ENCODE measurements at places on chromosomes 3 and 15.

GRCh38 chr3:72101494-72101893, 316.5 kb upstream of the PROK2 start:
- no peak for DNase-seq

GRCh38 chr3:184186184-184186901, at the start of gene ABCF3:
Gene ABCF3, plus strand, starts transcription at chr3:184186199. Its CDS starts 9 bp downstream, at chr3:184186208.
- no peak for DNase-seq

- DNase-seq: no peak
These were observed 67.0 kb downstream of the TNIK start for GRCh38 chr3:171393032-171393744.

DNA sequence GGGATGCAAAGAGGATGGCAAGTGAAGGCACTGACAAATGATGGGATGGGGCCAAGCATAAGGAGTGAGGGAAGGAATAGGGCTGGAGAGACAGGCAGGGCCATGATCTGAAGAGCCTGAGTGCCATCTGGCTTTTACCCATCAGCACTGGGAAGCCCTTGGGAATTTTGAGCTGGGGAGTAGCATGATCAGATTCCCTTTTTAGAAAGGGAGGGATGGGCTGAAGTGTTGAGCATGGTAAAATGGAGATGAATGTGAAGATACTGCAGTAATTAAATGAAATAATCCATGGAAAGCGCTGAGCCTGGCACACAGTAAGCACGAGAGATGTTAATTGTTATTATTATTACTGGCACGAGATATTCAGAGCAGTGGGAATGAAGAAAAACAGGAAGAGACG, 9.9 kb downstream of the RBP1 start:
- no peak for DNase-seq

DNA sequence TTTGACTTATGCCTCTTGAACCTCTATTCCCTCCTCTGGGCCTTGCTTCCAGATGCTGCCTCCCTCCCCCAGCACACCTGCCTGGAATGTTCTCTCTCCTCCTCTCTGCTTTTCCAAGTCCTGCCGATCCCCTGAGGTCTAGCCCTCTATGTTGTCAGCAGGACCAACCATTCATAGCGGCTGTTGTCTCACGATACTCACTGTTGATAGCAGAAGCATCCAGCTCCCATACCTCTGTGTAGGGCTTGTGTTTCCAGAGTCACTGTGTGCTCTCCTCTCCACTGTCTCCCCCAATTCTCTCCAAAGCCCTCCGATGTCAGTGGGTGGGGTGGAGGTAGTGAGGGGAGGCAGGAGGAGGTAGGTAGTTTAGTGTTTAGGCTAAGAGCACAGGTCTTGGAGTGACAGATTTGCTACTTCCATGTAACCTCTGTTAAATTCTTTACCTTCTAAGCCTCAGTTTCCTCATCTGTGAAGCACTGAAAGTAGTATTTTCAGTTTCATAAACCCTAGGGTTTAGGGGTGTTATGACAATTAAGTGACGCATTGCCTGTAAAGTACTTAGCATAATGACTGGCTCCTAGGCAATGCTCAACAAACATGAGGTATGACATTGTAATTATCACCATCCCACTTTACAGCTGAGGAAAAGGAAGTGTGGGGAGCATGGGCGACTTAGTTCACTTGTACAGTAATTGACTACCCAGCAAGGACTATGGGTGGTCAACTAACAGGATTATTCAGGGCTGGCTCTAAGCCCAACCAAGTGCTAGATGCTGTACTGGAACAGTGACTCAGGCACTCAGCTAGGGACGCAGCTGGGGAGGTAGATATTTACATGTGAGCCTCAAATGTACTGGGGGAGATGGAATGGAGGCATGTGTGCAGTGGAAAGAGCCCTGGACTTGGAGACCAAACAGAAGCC, 122.8 kb downstream of the CACNA1D start:
- DNase-seq: no peak

GRCh38 chr15:71444866-71445590, 329.8 kb downstream of the THSD4 start:
- no peak for DNase-seq

- DNase-seq: no peak
These were observed 312.9 kb downstream of the RORA start for GRCh38 chr15:60916032-60916678.

GRCh38 chr15:74573987-74574386, 33.0 kb downstream of the ARID3B start:
- no peak for DNase-seq

DNA sequence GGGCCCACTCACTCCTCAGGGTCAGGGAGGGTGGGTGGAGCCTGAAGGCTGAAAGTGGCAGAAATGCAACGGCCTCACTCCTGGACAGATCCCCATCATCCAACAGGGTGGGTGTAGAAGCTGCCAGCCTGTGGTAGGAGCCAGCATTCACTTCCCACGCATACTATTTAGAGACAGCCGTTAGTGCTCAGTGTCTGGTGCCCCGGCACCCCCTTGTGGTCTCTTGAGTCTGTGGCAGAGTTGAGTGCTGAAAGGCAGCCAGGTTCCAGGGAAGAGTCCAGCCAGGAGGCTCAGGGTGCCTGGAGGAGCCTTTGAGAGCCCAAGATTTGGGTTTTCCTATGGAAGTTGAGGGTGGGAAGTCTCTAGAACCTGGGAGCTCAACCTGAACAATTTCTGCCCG, 2.1 kb upstream of the GNAT1 start:
- DNase-seq: peak; percentile 33

- peak; percentile 43 for DNase-seq
These were observed 35.3 kb upstream of the SEMA4B start for GRCh38 chr15:90165659-90166489.

- DNase-seq: no peak
These were observed 119.0 kb upstream of the LPP start for GRCh38 chr3:188034989-188035388.

GRCh38 chr15:63564093-63564492, 33.1 kb upstream of the FBXL22 start:
- DNase-seq: no peak

GRCh38 chr15:40891810-40892446, 2.3 kb upstream of the VPS18 start:
- peak; percentile 41 for DNase-seq

DNA sequence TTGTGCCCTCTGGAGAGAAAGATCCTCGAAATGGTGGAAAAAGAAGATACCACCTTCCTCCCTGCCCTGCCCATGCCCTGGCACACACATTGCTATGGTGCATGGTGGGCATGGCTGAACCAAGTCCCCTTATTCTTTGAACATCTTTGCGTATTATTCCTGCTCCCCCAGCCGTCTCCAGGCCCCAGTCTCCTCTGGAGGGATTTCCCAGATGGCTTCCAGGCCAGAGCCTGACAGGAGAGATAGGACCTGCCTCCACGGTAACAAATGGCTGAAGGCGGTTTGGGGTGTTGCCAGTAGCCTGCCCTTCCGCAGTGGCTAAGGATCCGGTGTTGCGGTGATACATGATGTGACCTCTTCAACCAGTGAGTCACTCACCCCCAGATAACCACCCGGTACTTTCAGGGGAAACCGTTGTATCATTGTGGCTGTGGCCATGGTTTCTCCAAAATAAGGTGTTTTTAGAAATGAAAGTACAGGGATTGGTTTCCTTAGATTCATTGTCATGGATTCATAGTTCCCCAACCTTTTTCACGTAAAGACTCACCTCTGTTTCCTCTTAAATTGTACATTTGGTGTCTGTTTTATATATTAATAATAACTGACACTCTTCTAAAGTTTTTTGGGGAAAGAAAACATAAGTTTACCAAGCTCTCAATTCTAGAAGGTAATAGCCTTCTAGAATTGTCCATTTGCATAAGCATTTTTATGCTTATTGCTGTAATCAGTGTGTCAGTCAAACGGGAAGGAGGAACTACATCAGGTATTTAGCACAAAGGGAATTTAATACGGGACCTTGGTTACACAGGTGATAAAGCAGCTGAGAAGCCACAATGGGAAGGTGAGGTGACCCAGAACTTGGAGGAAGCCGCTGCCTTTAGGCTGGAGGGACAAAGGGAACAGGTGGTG, 25.9 kb downstream of the SMAD3 start:
- DNase-seq: peak; percentile 46

DNA sequence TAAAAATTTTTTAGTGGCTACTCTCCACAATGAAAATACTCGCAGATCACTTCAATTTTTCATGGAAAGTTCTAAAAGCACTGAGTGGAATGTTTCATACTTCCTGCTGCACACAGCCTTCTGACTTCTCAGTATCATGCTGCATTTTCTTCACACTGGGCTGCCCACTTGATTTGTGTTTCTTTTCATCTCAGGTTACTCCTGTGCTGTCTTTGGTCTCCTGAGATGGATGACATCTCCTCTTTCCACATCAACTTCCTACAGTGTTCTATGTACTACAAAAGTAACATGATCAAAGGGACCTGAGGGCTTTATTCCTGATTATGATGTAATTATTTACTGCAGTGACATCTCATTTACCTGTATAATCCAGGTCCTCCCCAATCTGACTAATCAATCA, 927.7 kb downstream of the ROBO2 start:
- no peak for DNase-seq

- DNase-seq: no peak
These were observed 157.2 kb downstream of the CADPS start for GRCh38 chr3:62718011-62718410.

DNA sequence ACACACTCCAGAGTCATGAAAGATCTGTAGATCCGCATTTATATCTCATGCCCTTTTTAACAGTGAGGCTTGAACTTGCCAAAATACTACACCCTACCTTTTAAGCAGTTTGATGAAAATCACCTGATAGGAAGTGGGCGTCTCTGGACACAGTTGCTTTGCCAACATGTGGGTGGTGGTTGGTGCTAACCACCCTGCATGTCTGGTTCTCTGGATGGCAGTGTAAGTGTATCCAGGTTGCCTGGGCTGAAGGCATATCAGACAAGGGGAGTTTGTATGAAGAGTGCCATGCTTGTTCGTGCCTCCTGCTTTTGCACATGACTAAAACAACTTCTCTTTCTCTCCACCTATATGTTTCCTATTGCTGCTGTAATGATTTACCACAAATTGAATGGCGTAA, 159.6 kb downstream of the GHSR start:
- no peak for DNase-seq

- no peak for DNase-seq
These were observed 94.3 kb upstream of the AADACL2 start for GRCh38 chr3:151639418-151639740.

- DNase-seq: no peak
These were observed 57.1 kb downstream of the CCDC33 start for GRCh38 chr15:74293021-74293810.

DNA sequence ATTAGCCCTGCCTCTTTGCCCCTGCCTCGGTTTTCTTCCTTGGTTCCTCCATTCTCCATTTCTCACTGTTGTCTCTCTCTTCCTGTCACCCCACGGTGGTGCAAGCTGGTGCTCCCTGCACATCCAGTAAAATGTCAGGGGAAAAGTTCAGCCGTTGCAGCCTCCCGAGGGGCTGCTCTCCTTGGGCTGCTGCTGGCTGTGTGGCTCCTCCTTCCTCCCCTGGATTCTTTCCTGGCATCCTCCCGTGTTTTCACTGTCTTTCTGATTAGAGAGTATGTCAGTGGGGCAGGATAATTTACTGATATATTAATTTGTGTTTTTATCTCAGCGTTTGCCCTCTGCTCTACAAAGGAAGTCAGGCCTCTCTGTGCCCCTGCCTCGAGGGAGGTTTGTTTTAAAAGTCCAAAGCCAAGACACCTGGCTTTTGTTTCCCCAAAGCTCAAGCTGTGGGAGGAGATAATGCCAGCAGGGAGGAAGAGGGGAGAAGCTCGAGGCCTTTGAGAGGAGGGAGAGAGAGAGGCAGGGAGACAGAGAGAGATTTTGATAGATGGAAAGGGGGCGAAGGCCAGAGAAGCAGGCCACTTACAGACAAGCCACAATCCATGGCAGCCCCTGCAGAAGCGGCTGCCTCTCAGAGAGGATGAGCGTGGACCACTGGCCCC, 150.3 kb upstream of the NR2F2 start:
- DNase-seq: no peak

DNA sequence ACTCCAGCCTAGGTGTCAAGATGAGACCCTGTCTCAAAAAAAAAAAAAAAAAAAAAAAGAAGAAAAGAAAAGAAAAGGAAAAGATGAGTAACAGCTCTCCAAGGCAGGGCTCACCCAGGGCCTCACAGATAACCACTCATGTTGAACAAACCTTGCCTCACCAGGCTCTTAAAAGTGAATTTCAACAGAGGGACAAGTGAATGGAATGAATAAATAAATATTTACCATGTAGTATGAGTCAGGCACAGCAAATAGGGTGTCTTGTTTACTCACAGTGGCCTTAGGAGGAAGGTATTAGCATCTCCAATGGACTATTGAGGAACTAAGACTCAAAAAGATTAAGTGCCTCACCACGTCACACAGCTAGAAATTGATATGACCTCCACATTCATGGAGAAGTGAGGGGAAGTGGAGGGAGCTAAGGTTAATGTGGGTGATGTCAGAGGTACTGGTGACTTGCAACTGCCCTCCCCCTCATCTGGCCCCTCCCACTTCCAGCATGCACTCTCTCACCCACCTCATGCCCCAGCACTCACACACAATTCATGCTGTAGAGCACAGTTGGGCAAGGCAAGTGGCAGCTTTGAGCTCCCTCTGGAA, 255.5 kb downstream of the UACA start:
- DNase-seq: no peak

DNA sequence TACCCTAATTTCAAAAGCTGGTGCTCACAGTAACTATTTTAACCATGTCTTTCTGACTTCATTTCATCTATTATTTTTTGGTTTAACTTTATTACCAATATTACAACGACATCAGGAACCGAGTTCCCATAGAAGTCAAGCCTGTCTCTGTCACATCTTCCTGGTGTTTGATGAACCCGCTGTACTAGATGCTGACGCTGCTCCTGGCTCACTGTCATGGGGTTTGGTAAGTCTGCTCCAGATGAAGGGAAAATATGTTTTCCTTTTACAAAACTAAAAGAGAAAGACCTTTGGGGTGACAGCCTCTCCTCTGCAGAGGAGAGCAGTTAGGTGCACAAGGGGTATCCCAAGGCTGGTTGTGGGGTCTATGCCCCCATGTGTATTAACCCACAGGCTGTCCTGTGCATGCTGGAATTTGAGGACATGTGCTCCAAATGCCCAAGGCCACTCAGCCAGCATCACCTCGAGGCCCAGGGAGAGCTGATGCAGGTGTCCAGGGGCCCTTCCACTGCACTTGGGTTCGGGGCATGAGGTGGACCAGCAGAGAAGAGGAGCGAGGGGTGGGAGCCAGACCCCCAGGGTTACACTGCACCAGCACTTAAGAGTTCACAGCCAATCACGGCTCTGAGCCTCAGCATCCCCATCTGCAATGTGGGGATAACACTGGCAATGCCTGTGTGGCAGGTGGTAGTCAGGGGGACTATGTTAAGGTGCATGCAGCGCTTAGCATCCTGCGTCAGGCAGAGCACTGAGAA, 62.2 kb downstream of the ATP10A start:
- DNase-seq: no peak

DNA sequence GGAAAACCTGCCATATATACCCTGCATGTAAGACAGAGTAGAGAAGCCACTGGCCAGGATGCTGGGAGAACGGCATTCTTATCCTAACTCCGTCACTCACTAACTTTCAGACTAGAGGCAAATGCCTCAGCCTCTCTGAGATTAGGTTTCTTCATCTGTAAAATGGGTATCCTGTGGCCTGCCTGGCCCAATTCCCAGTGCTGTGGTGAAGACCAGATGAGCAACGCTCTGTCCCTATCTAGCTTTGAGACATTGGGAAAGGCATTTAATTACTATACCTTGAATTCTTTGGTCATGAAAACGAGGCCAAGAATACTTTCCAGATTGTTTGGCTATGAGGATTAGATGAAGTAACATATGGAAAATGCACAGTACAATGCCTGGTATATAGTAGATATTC, 35.9 kb downstream of the CEMIP start:
- no peak for DNase-seq

Data from bone marrow (tissue), 2 donors.